ENCODE measurements at places on chromosomes 2 and 18. TPM values are rescaled to one million over a fixed set of nuclear protein-coding genes. Genes with fewer than 3 reads are reported as not detected.

GRCh38 chr2:10499911-10500521 lies 51.9 kb upstream of the ODC1 start:
- H3K4me1 ChIP-seq = no peaks in the 10 kb centered on the region
- H3K4me3 ChIP-seq = no peak overlapping the region
- H3K27ac ChIP-seq = no peak overlapping the region
- no peaks in the 10 kb centered on the region for H3K27me3 ChIP-seq

DNA sequence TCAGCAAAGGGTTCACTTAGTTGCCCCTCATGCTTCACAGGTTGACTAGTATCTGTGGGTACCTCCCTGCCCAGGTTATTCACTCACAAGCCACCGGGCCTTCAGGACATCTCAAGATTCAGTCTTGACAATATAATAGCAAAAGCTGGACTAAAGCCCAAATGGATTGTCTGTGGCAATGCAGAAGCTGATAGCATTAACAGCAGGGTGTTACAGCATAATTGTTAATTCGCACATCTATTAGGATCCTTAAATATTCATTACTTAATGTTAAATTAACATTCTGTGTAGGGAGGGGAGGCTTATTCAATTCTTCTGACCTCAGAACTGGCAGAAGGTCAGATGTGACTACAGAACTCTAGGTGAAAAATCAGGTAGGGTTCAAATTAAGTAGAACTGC lies 20.2 kb upstream of the GTF2A1L start:
- H3K4me1 ChIP-seq = no peaks in the 10 kb centered on the region
- DNase-seq = no peak
- no peaks in the 10 kb centered on the region for H3K27me3 ChIP-seq
- H3K36me3 ChIP-seq = no peaks in the 10 kb centered on the region
- no peak overlapping the region for H3K27ac ChIP-seq
- H3K4me3 ChIP-seq = no peak overlapping the region

GRCh38 chr18:49529596-49529995 lies 32.3 kb upstream of the LIPG start:
- no peaks in the 10 kb centered on the region for H3K36me3 ChIP-seq
- no peak overlapping the region for H3K27ac ChIP-seq
- no peaks in the 10 kb centered on the region for H3K4me1 ChIP-seq
- DNase-seq = no peak

DNA sequence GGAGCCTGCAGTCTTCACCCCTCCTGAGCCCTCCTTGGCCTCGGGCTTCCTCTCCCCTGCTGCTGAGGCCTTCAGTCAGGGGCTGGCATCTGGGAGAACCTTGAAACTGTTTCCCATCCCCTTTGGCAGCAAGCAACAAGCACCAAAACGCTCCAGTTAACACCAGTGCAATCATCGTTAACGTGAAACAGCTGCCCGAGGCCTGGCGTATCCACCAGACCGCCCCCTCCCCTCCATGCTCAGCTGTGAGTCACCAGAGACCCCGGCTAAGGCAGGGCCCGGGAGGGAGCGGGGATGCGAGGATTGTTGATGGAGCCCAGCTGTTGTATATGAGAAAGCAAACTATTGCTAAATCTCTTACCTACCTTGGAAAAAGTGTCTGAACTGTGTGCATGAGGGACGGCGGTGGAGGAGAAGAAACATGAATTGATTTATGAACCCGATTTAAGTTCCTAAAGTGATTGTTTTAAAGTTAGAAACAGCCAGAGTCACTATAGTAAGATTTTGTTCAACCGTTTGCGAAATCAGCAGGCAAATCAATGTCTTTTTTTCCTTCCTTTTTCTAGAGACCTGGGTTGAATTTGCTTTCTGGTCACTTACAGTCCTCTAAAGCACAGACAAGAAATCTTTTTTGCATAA lies 5.2 kb downstream of the ZFP36L2 start:
- peaks cover 29% of the 10 kb centered on the region for H3K36me3 ChIP-seq
- no peaks in the 10 kb centered on the region for H3K27me3 ChIP-seq
- peak overlapping the region; percentile 98 for H3K27ac ChIP-seq
- peaks cover 41% of the 10 kb centered on the region for H3K4me1 ChIP-seq
- no peak for DNase-seq

- H3K4me3 ChIP-seq = no peak overlapping the region
- DNase-seq = peak; percentile 31
- H3K4me1 ChIP-seq = peaks cover 7% of the 10 kb centered on the region
- no peaks in the 10 kb centered on the region for H3K36me3 ChIP-seq
These were observed 274.7 kb upstream of the SIX2 start for GRCh38 chr2:45283764-45284620.

DNA sequence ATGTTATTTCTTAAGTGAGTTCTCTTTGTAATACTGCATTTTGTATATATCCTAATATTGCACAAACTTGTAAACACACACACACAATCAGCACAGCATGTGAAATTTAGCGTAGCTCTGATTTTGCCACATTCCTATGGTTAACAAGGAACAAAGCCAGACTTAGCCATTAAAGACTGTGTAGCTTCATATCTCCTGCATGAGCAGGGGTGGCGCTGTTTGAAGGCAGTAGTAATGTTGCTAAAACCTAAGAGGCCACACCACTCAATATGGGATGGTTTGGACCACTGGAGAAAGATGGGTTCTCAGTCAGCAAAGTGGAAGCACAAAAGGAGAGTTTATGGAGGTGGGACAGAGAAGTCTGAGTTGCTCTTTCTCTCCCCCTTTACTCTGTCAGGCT lies 61.1 kb upstream of the RND3 start:
- H3K27me3 ChIP-seq = no peaks in the 10 kb centered on the region
- no peak for DNase-seq
- H3K27ac ChIP-seq = no peak overlapping the region
- H3K36me3 ChIP-seq = no peaks in the 10 kb centered on the region

DNA sequence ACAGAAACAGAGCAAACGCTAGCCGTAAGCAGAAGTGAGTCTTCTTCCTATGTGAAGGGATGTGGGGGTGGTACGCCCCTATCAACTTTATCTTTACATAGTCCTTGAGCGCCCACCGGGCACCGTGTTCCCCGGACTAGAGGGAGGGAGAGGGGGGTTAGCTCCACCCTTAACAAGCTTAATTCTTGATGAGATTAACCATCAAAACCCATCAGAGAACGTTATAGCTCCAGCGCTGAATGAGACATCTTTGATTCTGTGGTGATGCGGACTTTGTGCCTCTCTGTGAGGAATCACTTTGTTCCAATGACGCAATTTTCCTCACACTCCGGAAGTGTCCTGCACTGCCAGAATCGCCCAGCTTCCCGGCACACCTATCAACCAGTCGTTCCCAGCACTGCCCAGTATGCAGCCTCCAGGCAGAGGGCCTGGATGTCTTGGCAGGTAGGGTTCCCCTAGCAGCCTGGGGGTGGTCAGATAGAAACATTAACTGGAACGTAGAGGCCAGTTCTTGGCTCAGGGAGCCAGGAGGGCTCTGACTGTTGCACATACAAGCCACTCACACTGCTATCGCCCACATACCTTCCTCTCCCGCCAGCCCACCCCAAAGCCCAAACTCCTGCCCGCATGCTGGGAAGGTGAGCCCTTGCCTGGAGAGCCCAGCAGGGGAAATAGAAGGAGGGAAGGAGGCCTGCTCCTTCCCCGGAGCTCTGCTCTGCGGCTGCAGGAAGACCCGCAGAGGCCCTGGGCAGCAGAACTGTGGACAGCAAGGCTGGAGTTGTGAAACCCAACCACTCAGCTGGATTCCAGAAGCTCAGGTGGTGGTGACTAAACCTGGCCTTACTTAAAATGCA lies 1.9 kb upstream of the ODC1 start:
- peak overlapping the region; percentile 99 for H3K4me3 ChIP-seq
- peaks cover 64% of the 10 kb centered on the region for H3K4me1 ChIP-seq
- H3K36me3 ChIP-seq = no peaks in the 10 kb centered on the region
- no peak overlapping the region for H3K27ac ChIP-seq
- H3K27me3 ChIP-seq = no peaks in the 10 kb centered on the region
- DNase-seq = no peak

- DNase-seq = no peak
- no peak overlapping the region for H3K27ac ChIP-seq
- no peaks in the 10 kb centered on the region for H3K27me3 ChIP-seq
- H3K4me3 ChIP-seq = no peak overlapping the region
These were observed 308.2 kb downstream of the EN1 start for GRCh38 chr2:118539290-118539689.

- no peak overlapping the region for H3K27ac ChIP-seq
- H3K36me3 ChIP-seq = no peaks in the 10 kb centered on the region
These were observed 20.3 kb downstream of the PLEK start for GRCh38 chr2:68385220-68385906.

DNA sequence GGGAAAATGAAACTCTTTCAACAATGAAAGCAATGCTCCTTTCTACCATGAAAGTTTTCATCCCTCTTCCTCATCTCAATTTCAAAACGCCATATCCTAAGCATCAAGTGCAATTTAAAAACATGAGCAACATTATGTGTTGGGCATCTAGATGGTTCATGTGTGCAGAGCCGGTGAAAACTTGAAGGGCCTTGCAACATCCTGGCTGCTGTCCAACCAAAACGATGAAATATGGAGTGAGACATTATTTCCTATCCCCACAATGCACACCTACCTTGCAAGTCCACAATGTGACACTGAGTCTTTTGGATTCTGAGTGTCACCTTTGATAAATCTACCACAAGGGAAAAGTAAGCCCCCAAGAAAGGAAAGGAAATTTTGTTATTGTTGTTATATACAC lies 110.0 kb downstream of the NCKAP5 start:
- DNase-seq = no peak
- no peaks in the 10 kb centered on the region for H3K36me3 ChIP-seq
- no peaks in the 10 kb centered on the region for H3K4me1 ChIP-seq
- H3K4me3 ChIP-seq = no peak overlapping the region
- H3K27ac ChIP-seq = no peak overlapping the region

DNA sequence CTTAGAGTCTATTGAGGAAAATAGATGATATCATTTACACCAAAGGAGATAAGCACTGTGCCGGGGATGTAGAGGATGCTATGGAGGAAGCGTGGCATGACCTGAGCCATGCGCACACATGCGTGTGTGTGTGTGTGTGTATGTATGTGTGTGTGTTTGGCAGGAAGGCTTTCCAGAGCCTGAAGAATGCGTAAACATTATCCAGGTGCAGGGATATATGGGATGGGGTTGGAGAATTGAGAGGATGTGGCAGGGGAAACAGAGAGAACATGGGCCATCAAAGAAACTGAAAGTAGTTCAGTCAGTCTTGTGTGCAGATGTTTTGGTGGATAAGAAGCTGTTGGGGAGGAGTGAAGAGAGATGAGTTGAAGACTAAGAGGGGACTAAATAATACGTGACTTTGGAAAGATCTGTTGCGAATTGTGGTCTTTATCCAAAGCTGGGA lies 9.3 kb upstream of the STAT1 start:
- no peak overlapping the region for H3K27ac ChIP-seq
- no peaks in the 10 kb centered on the region for H3K27me3 ChIP-seq
- no peaks in the 10 kb centered on the region for H3K36me3 ChIP-seq
- DNase-seq = no peak
- no peak overlapping the region for H3K4me3 ChIP-seq

GRCh38 chr2:39375917-39376316 lies 61.2 kb downstream of the MAP4K3 start:
- H3K27me3 ChIP-seq = no peaks in the 10 kb centered on the region
- DNase-seq = no peak

DNA sequence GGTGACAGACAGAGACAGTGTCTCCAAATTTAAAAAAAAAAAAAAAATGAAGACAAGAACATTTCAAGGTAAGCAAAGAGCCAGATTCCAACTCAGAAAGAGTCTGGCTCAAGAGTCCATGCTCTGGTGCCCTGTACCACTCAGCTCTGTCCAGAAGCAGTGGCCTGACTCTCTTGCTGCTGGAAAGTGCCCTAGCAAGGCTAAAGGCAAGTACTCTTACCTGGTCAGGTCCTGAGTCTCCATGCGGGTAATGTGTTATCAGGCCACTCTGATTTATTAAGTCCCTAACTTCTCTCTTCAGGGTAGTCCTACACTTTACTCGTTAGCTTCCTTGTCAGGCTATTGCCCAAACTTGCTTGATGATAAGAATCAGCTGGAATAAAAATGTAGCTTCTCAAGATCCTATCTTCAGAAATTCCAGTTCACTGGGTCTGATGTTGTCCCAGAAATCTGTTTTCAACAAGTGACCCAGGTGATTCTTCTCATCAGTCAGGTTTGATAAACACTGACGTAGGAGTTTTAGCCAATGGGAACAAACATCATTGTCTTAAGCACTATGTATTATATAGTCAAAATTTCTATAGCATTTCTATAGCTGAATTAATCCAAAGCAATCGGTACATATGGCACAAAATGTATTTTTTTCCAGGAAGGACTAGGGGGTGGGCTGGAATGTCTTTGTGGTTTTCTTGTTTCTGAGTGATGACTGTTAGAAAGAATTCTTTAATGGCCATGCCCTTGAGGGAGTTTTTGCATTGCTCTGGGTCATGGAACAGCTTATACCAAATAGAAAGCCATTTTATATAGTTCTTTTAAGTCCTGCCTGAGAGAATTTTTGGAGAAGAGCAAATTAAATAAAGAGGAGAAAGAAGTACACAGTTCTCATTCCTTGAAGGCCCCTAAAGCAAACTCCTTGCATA lies 139.9 kb upstream of the DNMT3A start:
- no peak overlapping the region for H3K4me3 ChIP-seq
- no peaks in the 10 kb centered on the region for H3K4me1 ChIP-seq
- H3K27ac ChIP-seq = no peak overlapping the region
- H3K36me3 ChIP-seq = no peaks in the 10 kb centered on the region
- H3K27me3 ChIP-seq = no peaks in the 10 kb centered on the region
- DNase-seq = no peak

DNA sequence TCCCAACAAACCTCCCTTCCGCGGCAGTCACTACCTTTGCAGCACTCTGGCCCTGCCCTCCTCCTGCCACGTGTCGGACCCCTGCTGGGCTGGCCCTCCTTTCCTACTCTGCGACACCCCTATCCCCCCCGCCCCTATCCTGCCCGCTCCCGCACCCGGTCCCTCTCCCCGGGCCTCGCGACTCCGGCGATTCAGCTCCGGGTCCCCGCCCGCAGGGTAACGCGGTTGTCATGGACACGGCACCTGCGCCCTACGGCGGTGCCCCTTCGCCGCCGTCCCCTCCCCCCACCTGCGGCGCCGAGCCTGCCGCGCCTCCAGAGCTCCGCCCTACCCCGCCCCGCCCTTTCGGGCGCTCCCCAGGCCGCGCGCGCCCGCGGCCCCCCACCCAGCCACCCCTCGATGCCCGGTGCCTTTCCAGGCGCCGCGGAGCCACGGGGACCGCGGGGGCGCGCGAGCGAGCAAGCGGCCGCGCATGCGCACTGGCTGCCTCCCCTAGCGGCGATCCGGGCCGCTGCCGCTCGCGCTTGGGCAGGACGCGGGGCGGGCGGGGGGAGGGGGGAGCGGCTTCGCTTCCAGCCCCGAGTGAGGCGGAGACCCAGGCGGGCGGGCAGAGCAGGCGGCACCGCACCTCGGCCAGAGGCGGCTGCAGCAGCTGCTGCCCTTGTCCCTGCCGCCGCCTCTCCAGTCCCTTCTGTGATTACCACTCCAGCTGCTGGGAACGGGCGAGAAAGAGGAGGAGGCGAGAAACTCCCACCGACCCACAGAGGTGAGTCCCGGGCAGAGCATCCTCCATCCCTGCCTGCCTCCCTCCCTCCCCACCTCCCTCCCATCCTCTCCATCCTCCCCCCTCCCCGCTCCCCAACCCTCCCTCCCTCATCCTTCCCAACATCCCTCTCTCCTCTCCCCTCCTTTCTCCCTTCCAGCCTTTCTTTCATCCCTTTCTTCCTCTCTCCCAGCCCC lies at the start of gene CTNNA2:
CTNNA2 (plus strand) TSS at position 610 of the 960 bp plus-strand sequence.
- H3K36me3 ChIP-seq = no peaks in the 10 kb centered on the region
- no peak for DNase-seq
- no peaks in the 10 kb centered on the region for H3K4me1 ChIP-seq
- no peak within 1 kb of the TSS for H3K27ac ChIP-seq

Gene ERCC3
- 63.7 TPM for total RNA-seq

Gene ALPG
- not detected for total RNA-seq

Gene CD8B
- total RNA-seq = 3.5 TPM

Gene LIMS2
- total RNA-seq = 246 TPM

Gene SLC8A1
- total RNA-seq = 13.7 TPM

Gene PNPT1
- total RNA-seq = 8.9 TPM

Gene SLC4A5
- 9.5 TPM for total RNA-seq

All from thoracic aorta (tissue), 2 donors.